ENCODE measurements at places on chromosomes 2 and 18. TPM values are rescaled to one million over a fixed set of nuclear protein-coding genes. Genes with fewer than 3 reads are reported as not detected.

CD207 gene
- polyA plus RNA-seq = not detected

PDE11A gene
- 1.7 TPM for polyA plus RNA-seq

SETBP1 gene
- polyA plus RNA-seq = 6.3 TPM

CYP27C1 gene
- 3.4 TPM for polyA plus RNA-seq

LINC00305 gene
- polyA plus RNA-seq = 0.20 TPM

FBXO15 gene
- polyA plus RNA-seq = 4.6 TPM

NEB gene
- polyA plus RNA-seq = 0.40 TPM

FAM110C gene
- polyA plus RNA-seq = 0.60 TPM

BBS5 gene
- 8.9 TPM for polyA plus RNA-seq

NR4A2 gene
- 0.35 TPM for polyA plus RNA-seq

TUBB8B gene
- polyA plus RNA-seq = not detected

CHMP1B gene
- 46.9 TPM for polyA plus RNA-seq

POMC gene
- polyA plus RNA-seq = 2.0 TPM

SCN3A gene
- polyA plus RNA-seq = not detected

SLC5A7 gene
- polyA plus RNA-seq = not detected

THOC1 gene
- 46.2 TPM for polyA plus RNA-seq

AMMECR1L gene
- 6.6 TPM for polyA plus RNA-seq

SNORC gene
- polyA plus RNA-seq = 1.2 TPM

KCNJ13 gene
- 0.96 TPM for polyA plus RNA-seq

SP140 gene
- 0.53 TPM for polyA plus RNA-seq

PSTPIP2 gene
- 5.1 TPM for polyA plus RNA-seq

HYCC2 gene
- polyA plus RNA-seq = 6.1 TPM

Measured in cardiac muscle cell (in vitro differentiated cells and primary cell).